ENCODE measurements at places on chromosomes 2 and 18.

GRCh38 chr2:106197878-106198277 lies 3.8 kb upstream of the UXS1 start:
- no peak for DNase-seq

DNA sequence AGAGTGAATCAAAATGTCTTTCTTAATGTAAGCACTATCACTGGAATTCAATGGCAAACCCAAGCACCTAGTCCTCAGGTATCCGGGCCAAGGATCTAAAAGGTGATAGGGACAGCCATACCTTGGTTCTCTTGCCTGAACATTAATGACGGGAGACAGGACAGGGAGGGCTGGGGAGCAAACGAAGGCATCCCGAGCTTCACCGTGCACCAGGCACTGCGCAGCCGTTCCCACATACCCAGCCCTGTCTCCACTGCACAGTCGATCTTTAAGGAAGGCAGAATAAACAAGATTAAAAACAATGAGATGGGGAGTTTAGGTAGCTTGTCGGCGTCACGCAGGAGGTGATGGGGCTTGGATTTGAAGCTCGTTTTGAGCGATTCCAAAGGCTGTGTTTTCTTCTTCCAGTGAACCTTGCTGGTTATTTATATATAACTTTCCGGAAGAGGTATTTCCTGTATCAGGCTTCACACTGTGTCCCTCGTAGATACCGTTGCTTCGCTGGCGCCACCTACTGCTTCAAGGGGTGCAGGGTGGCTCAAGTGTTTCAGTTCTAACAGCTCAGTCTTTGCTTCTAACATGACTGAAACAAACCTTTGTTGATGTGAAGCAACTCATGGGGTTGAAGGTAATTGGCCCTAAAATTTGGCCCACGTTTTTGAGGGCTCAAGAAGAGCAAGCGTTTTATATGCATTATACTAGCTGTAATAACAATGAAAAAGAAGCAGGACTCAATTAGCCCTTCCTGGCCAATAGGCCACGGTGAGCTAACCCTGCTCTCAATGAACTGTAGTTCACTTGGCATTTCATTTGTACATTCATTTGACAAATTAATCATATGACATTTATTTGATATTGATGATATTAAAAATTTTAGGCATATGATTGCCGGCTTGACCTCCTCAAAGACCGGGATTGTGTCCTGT lies 77.4 kb downstream of the DCDC2C start:
- DNase-seq, result peak; percentile 46

- no peak for DNase-seq
These were observed 172.5 kb downstream of the MYO1B start for GRCh38 chr2:191417746-191418145.

- peak; percentile 13 for DNase-seq
These were observed 31.9 kb downstream of the C1QL2 start for GRCh38 chr2:119126650-119127049.

DNA sequence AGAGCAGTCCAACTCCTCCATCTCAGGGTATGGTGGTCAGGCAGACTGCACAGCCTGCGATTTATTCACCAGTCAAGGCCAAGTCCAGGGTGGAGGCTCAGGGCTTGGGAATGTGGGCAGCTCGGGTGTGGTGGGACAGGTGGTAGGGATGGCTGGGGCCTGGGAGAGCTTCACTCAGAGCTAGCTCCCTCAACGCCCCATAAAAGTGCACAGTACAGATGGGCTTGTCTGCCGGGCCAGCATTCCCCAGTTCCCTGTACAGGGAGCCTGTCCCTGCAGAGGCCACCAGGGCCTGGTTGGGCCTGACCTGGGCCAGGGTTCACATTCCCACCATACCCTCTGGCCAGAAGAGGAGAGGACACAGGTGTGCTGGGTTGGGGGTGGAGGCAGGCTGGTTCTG lies 49.2 kb upstream of the OTOS start:
- DNase-seq, result no peak

- DNase-seq, result no peak
These were observed 59.5 kb downstream of the MERTK start for GRCh38 chr2:111957872-111958354.

- DNase-seq, result no peak
These were observed 23.5 kb downstream of the MMADHC start for GRCh38 chr2:149564097-149564496.

- no peak for DNase-seq
These were observed 73.2 kb downstream of the KLHL29 start for GRCh38 chr2:23457990-23458682.

- no peak for DNase-seq
These were observed 152.5 kb downstream of the NRP2 start for GRCh38 chr2:205834796-205835195.

- DNase-seq, result no peak
These were observed 114.4 kb upstream of the HAAO start for GRCh38 chr2:42906557-42907411.

DNA sequence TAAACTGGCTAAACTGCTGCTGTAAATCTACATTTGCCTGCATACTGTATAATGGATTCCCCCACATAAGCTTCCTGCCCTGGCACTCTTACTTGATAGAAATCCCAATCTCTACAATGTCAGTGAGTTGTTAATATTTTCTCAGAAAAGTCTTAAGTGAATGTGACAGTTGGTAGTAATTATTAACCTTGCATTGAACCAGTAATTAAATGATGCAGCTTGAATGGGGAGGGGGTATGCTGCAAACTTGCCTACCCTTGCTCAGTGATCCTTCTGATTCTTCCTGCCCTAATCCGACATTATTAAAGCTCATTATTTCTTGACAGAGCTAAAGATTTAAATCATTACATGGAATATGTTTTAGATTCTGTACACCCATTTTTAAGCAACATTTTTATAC lies 119.0 kb upstream of the CDH7 start:
- no peak for DNase-seq

GRCh38 chr2:132438691-132439090 lies 22.1 kb downstream of the GPR39 start:
- DNase-seq, result no peak

DNA sequence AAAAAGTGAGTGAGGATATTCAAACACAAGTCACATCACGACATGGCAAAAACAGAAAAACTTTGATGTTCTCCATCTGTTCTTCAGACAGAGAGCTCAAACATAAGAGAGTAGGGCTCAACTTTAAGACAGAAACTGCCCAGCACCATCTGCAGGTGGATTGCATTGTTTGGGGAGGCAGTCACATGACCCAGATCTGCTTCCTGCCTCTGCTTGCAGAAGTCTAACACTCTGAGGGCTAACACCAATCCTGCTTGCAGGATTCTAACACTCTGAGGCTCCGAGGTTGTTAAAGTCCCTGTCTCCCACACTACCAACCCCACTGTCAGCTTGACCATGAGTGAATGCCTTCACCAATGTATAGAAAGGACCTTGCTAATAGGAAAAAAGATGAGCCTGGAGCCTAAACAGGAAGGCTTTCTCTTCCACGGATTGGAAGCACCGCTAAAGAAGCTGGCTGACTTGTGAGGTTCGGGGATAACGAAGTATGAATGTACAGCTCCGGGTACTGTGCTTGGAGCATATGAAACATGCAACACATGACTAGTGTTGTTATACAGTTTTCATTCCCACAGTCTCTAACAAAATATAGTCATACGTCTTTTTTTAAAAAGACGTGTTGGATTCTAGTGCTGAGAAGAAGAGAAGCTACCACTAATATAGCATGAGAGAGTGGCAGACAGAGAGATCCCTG lies 176.6 kb upstream of the CREB1 start:
- peak; percentile 28 for DNase-seq

GRCh38 chr2:69600425-69600824 lies 43.1 kb downstream of the AAK1 start:
- no peak for DNase-seq

GRCh38 chr18:811182-811891 lies 705 bp downstream of the YES1 start:
- DNase-seq, result no peak

GRCh38 chr2:45168711-45169338 lies 159.6 kb upstream of the SIX2 start:
- DNase-seq, result no peak

GRCh38 chr2:176088048-176088936 lies 4.2 kb upstream of the HOXD13 start:
- DNase-seq, result peak; percentile 30

GRCh38 chr18:9697121-9697520 lies 11.0 kb upstream of the RAB31 start:
- DNase-seq, result no peak

- no peak for DNase-seq
These were observed 54.0 kb upstream of the ALKAL2 start for GRCh38 chr2:341912-342311.

DNA sequence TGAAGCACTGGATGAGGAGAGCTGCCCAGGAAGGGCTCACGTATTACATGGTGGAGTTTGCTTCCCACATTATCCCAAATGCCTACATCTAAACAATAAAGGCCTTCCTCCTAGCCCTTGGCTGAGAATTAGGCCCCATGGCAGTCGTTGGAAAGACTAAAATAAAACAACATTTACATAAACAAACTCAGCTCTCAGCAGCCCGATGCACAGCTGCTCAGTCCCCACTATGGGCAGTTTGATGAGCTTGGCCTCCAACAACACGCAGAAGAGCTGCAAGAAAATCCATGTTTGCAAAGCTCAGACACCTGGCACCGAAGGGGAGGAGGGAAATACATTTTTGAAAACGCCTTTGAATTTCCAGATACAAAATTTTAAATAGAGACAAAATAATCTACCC lies 352.4 kb downstream of the EIPR1 start:
- no peak for DNase-seq

DNA sequence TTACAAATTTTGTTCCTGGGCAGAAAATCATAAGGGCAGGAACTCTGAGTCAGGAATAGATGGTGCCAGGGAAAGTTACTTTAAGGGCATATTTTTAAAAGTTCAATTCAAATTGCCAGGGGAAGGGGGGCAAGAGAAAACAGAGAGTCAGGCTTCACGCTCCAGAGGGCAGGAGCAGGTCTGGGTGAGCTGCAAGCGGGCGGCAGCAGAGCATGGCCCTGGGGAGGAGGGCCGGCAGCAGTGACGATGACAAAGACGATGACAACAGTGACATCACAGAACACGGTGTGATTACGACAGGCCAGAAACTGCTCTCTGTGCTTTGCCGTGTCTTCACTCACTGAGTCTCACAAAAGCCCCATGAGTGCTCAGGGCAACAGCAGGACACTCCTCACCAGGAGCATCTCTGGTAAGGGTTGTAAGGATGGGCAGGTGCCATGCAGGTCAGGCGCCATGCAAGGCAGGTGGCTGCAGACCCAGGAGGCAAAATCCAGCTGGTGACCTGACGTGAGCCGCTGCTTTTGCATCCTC lies 23.3 kb downstream of the CHST10 start:
- no peak for DNase-seq

GRCh38 chr2:144454466-144455287 lies 65.2 kb downstream of the ZEB2 start:
- DNase-seq, result peak; percentile 51

DNA sequence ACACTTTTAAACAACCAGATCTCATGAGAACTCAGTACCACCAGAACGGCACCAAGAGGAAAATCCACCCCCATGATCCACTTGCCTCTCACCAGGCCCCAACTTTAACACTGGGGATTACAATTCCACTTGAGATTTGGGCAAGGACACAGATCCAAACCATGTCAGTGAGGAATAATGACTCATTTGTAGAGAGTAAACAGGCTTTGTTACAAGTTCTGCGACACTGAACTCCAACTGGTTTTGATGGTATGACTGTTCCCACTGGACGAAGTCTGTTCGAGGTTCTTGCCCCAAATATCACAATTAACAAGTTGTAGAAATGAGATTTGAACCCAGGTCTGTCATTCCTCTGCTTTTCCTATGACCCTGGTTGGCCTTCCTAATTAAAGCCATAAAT lies 718.1 kb upstream of the ID2 start:
- DNase-seq, result no peak

DNA sequence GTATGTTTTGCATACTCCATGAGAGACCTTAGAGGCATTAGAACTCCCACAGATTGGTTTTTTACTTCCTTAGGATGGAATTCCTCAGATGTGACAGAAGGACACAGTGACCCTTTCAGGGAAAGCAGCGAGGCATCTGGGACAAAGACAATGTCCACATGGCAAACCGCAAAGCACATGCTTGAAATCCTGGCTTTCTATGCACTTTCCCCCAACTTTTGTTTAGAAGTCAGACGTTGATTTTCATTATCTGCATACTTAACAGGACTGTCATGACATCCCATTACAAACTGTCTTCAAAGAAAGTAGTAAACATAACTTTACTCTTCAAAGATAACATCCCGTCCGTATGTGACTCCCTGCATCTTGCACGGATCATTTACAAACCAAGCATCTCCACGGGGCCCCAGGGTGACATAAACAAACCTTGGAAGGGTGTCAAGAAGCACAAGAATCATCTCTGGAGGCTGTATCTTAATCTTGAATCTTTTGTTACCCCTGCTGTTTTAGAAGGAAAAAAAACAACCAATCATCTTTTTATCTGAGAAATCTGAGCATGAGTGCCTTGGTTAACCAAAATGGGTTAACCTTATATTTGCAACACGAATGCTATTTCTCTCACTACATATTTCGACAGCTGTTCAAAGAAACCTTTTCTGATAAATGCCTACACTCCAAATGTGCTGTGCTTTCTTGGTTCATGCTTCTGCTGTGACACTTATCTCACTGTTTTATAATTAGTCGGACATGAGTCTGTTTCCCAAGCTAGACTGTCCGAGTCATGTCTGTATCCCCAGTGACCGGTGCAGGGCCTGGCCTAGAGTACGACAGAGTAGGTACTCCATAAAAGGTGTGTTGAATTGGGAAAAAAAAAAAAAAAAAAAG lies 90.8 kb downstream of the CCBE1 start:
- no peak for DNase-seq

- no peak for DNase-seq
These were observed 237.3 kb downstream of the LTBP1 start for GRCh38 chr2:33184041-33184440.

- no peak for DNase-seq
These were observed 205.5 kb downstream of the FBXO15 start for GRCh38 chr18:73942081-73942625.

- no peak for DNase-seq
These were observed 52.8 kb downstream of the IKZF2 start for GRCh38 chr2:213098612-213099011.

GRCh38 chr2:232593982-232594381 lies 39.4 kb upstream of the EFHD1 start:
- no peak for DNase-seq

- DNase-seq, result no peak
These were observed 107.9 kb upstream of the ATL2 start for GRCh38 chr2:38484957-38485356.

DNA sequence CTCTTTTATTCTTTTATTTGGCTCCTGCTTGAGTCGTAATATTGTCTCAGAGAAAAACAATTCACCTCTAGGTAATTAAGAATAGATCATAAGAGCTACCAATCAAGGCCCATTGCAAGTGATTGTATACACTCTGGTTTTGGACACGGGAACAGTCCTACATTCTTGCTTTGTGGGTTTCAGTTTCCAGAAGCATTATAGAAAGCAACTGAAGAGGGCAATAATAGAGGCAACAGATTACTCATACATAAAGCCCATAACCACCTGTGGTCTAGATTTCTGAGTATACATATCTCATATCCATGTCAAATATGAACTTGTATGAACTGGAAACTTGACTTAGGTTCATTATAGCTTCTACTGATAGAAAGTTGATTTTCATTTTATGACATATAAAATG lies 65.4 kb downstream of the DIS3L2 start:
- no peak for DNase-seq

- no peak for DNase-seq
These were observed 559 bp downstream of the HOXD1 start for GRCh38 chr2:176188774-176189680.

Data from CD4-positive, alpha-beta T cell treated with Interleukin-12 subunit alpha and Interleukin-12 subunit beta, for 1 hour (primary cell).